ENCODE measurements at places on chromosomes 11 and 22.

- DNase-seq, result no peak
Measured at GRCh38 chr11:79857377-79858214, 416.8 kb upstream of the TENM4 start.

DNA sequence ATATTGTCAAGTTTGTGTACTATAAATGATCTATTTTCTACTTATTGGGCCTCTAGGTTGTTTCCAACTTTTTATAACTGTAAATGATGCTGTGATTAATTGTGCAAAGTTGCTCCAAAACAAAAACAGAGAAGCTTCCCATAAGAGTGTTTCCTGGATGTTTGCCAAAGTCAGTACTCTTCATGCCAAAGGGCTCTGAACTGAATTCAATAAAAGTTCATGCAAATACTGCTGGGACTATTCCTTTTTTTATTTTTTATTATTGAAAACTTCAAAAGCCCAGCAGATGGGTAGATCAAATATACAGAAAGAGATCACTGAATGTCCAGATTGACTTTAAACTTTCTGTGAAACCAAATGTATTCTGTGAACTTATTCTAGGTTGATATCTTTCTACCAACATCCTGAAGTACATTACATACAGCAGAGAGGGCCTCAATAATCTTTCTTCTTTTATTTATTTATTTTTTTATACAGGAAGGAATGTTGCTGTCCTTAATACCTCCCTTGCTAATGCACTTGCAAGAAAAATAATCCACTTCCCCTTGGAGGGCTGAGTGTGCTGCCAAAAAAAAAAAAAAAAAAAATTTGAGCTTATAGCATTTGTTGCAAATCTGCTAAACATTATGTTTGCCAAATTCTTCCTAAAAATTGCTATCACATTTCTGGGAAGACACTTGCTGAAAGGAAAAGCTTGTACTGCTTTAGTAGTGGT lies 53.0 kb downstream of the CTSC start:
- no peak for DNase-seq

GRCh38 chr11:92439133-92439532 lies 214.5 kb downstream of the FAT3 start:
- no peak for DNase-seq

GRCh38 chr11:66227700-66228099 lies 40.7 kb upstream of the RAB1B start:
- no peak for DNase-seq

DNA sequence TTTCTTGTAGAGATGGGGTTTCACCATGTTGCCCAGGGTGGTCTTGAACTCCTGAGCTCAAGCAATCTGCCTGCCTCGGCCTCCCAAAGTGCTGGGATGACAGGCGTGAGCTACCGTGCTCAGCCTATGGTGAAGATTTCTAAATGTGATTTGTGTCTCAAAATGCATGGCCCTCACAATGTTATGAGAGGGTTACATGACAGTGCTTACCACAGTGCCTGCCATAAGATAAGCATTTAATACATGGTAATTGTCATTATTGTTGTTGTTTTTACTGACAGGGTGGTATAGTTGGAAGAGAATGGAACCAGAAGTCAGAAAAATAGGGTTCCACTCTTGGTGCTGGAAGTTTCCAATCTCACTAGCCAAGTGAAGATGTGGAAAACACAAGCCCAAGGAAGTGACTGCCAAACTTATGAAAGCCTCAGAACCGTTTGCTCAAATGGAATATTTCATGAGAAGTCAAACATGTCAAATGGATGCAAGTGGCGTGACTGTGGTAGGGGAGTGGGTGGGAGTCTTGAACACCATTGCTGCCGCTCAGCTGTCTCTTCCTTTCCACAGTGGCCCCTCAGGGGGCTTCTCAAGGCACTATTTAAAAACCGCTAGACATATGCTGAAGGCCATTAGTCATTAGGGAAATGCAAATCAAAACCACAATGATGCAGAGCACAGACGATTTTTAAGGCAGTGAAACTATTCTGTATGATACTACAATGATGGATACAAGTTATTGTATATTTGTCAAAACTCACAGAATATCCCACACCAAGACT lies 29.1 kb upstream of the LMO2 start:
- no peak for DNase-seq

DNA sequence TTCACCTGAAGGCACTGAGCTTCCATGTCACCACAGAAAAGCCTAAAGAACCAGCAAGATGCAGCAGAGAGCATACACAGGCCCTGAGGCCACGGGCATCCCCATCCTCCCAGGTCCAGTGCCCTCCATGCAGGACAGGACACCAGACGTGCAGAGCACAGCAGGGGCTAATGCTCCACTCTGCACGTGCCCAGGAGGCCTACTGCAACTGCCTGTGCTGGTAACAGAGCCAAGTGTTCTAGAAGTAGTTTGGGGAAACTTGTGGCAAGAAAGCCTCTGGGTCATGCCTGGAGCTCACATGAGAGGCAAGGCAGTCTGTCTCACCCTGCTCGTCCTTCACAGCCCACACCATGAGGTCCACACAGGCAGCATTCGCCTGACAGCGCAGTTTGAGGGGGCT lies 30.7 kb downstream of the SERPIND1 start:
- no peak for DNase-seq

DNA sequence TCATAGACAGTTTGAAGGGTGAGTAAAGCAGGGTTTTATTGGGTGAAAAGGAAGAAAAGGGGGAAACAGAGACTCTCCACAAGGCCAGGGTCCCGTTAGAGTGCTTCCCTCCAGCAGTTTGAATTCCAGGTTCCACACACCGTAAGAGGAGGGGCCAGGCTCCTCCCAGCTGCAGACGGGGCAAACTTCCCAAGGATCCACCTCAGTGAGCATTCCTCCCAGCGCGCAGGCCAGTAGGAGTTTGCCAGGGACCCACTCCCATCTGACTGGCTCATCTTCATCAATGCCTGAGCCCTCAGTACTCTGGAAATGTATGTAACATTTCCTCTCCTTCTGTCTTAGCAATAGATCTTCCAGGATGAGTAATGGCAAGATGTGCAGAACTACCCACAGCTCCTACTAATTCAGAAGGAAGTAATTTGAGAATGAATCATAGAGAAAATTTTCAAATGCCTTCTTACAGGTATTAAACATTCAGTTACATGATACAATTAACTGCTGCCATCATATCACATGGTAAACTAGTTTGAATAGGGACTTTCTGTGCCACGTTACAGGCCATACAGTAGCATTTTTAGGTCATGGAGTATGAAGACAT lies 34.0 kb upstream of the TRPC6 start:
- DNase-seq, result no peak

DNA sequence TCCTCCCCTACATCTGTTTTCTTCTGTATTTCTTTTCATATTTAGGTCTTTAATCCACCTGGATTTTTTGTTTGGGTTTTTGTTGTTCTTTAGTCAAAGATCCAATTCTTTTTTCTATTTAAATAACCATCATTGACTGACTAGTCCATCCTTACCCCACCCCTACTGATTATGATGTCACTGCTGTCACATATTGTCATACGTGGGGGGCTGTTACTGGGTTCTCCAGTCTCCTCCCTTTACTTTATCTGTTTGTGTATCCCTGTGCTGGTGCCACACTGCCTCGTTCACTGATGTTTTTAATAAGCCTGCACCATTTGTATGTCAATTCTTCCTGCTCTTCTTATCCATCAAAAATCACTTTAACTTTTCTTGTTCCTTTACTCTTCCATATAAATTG lies 6.9 kb upstream of the DCPS start:
- DNase-seq, result no peak

- DNase-seq, result no peak
Measured at GRCh38 chr22:42949159-42949558, 65.8 kb downstream of the PACSIN2 start.

DNA sequence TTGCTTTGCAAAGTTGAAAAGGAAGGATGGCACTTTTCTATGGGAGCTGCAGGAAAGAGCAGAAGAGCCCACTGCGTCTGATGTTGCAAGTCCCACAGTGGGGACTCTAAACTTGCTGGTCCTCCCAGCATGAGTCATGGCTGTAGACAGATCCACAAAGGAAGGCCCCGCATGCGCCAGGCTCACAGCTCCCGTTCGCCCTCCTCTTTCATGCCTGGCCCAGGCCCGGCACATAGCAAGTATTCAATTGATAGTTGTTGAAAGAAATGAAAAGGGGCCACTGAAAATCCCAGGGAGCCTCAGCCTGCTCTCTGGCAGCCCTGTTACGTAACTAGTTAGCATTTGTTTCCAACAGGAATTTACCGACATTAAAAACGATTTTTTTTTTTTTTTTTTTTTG lies 18.9 kb downstream of the AP1B1 start:
- no peak for DNase-seq

DNA sequence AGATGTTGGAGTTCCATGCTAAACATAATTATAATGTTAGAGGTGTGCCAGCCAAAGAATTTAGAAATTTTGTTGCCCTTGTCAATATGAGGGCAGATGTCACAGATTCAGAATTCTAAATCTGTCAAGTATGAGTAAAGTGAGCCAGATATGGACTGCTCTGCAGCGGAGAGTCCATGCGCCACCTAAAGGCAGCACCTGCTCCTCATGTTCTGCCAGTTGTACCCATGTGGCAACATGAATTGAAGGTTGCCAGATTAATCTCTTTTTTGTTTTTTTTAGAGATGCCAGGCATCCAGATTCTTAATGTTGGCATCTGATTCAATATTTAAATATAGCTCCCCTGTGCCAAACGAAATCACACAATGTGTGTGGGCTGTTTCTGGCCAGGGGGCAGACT lies 678.6 kb upstream of the ANO5 start:
- DNase-seq, result no peak

- DNase-seq, result no peak
Measured at GRCh38 chr11:127281534-127281933, 281.0 kb upstream of the KIRREL3 start.

DNA sequence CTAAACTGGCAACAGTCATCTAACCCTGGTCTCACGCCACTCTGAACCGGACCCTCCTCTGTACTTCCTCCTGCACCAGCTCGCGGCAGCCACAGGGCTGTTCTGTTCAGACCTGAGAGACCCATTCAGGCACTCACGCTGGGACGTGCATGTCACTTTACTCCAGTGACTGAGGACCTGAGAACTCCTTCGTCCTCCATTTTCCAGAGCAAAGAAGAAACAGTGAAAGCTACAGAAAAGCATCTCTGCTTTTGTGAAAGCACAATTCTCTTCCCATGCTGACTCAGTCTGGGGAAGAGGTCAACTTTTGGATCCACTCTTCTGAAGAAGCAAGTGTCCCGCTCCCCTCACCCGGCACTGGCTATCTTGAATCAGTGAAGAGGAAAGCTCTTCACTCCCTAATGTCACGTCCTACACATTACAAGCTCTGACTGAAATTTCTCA lies 24.5 kb downstream of the PISD start:
- no peak for DNase-seq

GRCh38 chr22:37148031-37148651 lies 1.6 kb downstream of the IL2RB start:
- DNase-seq, result no peak

DNA sequence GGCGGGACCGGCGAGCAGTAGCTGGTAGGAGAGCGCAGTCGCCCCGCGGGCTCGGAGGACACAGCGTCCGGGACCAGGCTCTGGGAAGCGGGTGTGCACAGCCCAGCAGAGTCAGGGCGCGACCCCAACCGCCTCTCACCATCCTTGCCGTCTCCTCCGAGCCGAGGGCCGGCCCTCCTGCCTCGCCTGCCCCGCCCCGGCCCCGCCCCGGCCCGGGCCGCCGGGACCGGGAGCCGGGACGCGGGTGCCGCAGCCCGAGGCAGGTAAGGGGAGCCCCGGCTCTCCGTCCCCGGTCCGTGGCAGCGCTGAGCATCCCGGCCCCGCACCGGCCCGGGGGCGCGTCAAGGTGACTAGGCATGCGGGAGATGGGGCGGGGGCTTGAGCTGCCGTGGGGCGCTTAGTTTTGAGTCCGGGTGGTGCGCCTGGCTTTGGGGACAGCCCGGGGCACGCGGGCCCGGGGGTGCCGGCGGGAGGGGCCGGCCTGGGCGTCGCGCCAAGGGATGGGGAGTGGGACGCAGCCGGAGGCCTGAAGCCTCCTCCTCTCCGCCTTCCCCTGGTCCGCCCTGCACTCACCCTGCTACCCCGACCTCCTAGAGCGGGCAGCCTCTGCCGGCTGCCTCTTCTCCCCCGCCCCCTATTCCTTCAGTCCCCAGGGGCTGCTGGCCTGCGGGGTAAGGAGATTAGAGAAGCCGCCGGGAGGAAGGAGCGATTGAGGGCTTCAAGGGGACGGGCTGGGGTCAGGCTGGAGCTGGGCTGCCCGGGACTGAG lies at the start of gene ABCG4:
Gene ABCG4, plus strand, starts transcription at position 35 of the 768 bp plus-strand sequence. CDS start 914 bp downstream, outside the sequence.
- DNase-seq, result no peak

- no peak for DNase-seq
Measured at GRCh38 chr22:19213442-19214077, 35.0 kb upstream of the SLC25A1 start.

DNA sequence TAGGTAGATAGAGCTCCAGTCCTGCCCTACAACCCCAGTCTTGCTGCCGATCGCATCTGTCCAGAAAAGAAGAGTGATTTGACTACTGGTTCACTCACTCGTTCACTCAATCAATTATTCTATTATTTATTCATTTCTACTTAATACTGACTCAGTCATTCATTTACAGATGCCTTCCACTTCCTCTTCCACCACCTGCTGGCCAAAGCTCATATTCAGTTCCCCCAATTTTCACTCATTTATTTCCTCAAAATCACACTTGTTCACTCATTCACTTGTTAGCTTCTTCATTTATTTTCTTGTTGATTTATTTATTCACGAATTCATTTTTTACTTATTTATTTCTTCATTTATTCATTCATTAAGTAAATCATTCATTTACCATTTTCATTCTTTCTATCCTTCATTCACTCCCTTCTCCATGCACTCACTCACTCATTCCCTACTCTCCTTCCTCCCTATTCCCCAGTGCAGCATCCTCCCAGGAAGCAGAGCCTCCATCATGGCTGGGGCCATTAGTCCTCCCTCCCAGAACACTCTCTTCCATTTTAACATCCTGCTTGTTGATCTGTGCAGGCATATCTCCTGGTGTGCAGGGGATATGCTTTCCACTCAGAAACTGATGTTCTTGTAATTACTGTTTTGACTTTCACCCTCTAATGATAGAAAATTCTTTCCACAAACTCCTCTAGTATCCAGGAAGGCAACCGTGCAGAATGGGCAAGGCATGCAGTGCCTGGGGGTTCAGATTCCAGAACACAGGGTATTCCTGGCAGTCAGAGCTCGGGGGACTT lies 281.0 kb downstream of the TENM4 start:
- DNase-seq, result no peak

GRCh38 chr11:93715797-93716396 lies 25.4 kb downstream of the TAF1D start:
- no peak for DNase-seq

DNA sequence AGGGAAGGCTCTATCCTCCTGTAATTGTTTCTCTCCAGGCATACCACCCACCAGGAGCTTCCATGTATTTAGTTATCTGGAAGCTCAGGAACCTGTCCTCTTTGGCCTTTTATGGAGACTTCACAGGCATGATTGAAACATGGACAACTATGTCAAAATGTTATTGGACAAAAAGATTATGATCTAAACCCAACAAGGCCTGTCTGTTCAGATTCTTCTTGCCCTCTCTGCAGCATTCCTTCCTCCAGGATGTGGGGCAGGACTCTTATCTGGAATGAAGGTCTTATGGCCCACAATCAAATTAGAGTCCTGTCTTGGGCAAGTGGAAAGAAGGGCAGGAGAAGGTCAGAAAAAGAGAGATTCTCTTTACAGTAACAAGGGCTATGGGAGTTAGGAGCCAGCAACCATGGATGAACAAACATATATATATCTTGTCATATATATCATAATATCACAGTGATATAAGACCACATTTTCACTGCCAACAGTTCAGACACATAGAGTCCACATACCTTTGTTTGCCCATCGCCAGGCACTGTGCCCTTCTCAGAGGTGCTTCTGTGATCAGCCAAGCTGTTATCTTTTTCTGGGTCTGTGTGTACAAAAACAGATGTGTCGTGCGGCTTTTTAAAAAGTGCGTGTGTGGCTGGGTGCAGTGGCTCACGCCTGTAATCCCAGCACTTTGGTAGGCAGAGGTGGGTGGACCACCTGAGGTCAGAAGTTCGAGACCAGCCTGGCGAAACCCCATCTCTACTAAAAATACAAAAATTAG lies 42.5 kb upstream of the SUSD2 start:
- no peak for DNase-seq
